ENCODE measurements at places on chromosomes 5 and 9.

DNA sequence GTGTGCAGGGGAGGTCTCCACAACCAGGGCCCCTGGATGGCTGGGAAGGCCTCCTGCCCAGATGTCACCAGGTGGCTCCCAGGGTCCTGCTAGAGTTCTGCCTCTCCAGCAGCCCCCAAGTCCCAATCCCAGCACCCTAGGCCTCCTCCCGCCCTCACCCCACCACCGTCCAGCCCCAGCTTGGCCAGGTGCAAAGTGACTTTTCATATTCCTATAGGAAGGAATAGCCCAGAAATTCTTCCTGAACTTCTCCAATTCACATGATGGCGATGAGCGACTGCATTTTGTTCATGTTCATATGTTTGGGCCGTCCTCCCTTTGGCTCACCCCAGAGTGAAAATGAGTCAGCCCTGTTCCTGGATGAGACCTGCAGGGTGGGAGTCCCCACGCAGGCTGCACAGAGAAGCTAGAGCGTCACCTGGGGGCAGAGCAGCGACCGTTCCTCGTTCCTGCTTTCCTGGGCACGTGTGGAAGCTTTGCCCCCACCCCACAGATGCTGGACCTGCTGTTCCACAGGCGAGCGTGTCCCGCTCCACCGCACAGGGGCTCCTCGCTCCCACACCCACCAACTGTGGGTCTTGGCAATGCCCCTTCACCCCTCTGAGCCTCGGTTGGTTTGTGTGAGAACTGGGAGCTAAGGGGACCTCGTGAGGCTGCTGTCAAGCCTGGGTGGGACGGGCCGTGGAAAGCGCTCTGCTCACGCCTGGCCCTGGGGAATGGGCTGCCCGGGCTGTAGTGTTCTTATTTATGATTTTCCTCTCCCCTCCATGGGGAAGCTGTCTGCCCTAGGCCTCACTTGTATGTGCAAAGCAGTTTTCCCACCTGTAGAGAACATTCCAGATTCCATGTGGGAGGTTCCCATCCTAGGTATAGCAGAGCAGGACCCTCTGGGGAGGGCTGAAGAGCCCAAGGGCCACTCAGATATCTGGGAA is 6.9 kb downstream of the MRPS2 start:
- DNase-seq = no peak

DNA sequence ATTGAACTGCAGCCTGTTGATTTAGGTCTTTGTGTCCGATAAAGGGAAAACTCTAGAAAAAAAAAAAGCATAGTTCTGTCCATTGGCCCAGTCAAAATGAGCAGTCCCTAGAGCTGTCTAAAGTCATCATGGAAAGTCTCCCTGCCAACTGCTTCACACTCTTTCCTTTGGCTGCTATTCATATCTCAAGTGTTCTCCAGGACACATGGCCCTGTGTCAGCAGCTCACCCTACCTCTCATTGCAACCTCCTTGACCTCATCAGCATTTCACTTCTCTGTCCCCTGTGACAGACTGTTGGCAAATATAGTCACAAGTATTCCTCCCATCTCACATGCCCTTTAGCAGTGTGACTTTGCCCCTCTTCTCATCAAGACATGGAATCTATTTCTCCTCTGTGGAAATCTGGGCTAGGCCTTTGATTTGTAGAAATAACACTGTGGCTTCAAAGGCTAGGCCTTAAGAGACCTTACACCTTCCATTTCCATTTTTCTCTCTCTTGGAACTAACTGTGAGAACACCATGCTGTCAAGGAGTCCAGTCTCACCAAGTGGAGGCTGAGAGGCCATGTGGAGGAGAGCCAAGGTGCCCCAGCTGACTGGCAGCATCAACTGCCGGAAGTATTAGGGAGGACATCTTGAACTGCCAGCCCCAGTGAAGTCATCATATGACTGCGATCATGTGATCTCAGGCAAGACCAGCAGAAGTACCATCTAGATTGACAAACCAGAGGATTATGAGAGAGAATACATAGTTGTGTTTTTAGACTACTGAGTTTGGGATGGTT is 149.4 kb upstream of the TARS1 start:
- no peak for DNase-seq

DNA sequence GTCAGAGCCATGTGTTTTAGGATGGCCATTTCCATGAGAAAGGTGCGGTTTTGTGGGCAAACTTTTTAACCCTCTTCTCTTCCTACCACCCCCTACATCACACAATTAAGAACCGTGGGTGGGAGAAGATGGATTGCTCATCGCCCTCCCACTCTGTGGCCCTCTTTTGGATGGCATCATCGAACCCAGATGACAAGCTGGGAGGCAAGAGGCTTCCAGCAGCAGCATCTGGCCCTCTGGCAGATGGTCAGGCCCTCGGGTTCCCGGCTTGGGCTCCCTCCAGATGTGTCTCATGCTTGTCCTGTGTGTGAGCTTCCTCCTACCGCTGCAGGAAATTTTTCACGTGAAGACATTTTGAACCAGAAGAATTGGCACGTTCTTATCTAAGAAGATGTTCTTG is 199.9 kb downstream of the EBF1 start:
- DNase-seq = no peak

DNA sequence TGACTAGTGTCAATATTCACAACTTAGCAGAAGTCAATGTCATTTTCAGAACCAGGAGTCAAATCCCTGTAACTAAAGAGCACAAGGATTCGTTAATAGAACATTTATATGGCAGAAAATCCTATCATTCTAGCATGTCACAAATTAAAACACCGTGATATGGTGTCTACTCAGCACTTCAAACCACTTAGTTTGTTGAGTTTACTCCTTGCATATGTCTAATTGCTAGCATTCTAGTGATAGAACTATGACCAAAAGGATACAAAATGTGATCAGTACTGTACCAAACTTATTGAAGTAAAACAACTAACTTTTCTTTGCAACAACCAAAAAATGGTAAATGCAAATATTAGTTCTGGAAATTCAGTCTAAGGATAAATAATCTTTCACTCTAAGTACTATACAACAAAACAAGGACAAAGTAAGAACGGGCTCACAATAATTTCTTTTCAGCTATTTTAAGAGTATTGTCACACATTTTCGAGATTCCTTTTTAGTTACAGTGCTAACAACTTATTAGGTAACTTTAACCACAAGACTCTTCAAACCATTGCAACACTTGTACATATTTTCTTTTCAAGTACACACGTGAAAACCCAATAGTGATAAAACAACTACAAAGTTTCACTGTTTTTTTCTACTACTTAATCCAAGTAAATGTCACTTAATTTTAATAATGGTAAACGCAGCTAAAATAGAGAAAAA is 845.2 kb upstream of the CDH10 start:
- DNase-seq = no peak
